Activated gamma-delta T cell (primary cell): ENCODE measurements at places on chromosomes 13 and 19.

DNA sequence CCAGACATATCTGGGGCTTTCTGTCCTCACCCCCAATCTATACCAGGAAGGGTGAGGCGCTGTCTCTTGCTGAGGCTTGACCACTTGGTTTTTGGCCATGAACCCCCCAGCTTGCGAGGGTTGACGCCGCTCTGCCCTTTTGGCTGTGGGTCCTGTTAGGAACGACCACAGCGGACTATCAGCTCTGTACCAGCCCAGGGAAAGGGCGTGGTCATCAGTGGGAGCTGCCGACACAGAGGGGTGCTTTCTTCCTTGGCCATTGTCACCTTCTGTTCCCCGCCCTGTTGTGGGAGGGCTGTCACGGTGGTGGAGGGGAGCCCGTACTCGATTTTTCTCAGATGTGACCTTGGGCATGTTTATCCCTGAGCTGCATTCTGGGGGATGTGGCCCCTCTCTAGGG, 5.7 kb downstream of the DCAF15 start:
- DNase-seq, result no peak

DNA sequence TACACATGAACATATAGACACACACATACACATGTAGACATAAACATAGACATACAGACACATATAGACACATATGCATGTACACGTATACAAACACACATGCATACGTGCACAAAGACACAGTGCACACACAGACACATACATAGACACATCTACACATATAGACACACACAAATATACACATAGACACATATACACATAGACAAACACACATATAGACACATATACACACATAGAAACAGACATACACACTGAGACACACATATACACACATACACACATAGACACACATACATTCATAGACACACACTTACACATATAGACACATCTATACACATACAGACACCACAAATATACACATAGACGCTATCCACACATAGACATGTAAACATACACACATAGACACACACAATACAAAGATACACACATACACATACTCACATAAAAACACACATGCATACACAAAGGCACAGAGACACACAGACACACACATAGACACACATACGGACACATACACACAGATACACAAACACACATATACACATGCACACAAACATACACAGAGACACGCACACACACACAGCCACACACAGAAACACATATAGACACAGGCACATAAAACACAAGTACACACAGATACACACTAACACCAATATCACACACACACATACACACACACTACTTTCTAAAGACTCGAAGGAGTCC, 254.0 kb downstream of the TSHZ3 start:
- no peak for DNase-seq

DNA sequence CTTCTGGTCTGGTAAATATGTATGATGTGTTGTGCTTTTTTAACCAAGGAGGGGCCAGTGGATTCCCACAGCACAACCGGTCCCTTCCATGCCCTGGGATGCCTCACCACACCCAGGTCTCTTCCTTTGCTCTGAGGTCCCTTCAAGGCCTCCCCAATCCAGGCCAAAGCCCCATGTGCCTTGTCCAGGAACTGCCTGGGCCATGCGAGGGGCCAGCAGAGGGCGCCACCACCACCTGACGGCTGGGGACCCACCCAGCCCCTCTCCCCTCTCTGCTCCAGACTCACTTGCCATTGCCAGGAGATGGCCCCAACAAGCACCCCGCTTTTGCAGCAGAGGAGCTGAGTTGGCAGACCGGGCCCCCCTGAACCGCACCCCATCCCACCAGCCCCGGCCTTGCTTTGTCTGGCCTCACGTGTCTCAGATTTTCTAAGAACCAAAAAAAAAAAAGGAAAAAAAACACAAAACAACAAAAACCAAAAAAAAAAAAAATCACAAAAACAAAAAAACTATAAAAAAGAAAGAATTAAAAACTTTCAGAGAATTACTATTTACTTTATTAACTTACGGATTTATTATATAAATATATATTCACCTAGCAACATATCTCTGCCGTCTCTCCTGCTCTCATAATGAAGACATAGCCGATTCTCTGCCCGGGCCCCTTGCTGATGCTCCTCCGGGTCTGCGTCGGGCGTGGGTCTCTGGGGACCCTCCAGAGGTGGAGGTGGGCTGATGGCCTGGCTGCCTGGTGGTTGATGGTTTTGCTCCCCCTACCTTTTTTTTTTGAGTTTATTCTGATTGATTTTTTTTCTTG, 14.4 kb downstream of the CAPN12 start:
- DNase-seq, result peak; percentile 53

- DNase-seq, result no peak
Observed at GRCh38 chr13:94128430-94128829, 351.1 kb downstream of the DCT start.

DNA sequence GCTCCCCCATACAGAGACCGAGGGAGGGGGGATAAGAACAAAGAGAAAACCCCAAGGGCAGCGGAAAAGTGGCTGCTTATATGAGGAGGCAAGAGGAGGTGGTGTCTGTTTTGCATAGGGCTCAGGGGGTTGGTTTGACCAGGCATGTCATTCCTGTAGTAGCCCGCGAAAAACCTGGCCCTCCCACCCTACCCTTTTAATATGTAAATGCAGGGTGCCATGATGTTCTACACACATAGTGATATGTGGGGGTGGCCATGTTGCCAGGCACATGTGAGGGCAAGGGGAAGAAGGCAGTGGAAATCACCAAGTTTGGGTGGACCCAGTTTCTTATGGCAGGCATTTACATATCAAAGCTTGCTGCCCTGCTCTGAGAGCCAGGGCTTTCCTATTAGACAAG, 203.5 kb upstream of the UBL3 start:
- DNase-seq, result no peak

DNA sequence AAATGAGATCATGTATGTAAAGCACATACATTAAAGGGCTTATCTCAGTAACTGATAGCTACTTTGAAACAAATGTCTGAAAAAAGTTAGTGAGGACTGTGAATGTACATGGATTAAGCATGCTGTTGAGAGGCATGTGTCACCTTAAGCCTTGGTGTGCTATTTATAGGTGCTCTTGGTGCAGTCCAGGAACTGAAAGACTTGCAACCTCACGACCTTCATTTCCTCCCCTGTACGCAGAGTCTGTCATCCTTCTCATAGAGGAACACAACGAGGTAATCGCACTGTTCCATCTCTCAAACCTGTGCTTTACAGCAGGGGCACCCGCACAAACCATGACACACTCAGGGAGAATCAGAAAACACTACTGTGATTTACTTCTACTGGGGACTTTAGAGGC, 65.6 kb downstream of the UFM1 start:
- DNase-seq, result no peak

- DNase-seq, result no peak
Observed at GRCh38 chr19:47371261-47371660, 22.1 kb downstream of the DHX34 start.

GRCh38 chr13:105338006-105338405, 1197.5 kb downstream of the EFNB2 start:
- no peak for DNase-seq
